Effector memory CD8-positive, alpha-beta T cell (primary cell): ENCODE measurements at places on chromosomes 7 and 10.

- no peak for DNase-seq
Observed at GRCh38 chr10:44195112-44196007, 189.5 kb downstream of the CXCL12 start.

DNA sequence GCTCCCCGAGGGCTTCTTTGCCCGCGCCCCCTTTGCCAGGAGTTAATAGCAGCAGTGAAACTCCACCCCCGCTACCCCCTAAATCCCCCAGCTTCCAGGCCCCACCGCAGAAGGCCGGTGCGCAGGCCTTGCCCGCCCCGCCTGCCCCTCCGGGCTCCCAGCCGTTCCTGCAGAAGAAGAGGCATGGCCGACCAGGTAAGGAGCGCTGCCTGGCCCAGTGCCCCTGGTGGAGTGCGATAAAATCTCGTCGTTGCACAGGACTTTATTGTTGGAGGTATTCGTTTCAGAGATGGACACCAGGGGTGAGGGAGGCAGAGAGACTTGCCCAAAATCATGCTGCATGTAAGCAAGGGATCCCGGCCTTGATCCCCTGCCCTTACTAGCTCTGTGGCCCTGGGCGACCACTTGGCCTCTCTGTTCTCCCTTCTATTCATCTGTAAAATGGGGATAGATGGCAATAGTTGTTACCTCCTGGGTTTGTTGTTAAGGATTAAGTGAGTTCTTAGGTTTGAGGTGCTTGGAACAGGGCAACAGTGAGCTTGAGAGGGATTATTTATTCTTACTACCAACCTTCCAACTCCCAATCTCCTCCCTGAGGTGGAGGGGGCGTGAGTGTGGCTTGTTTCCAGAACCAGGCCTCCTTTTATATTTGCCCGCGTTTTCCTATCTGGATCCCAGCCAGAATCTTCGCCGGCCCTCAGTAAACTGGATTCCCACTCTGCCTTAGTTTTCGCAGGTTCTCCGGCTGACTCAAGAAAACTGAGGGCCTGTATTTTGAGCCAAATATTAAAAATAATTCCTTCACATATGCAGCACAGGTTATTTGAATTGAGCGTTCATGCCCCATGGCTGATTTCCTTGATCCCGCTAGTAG, 78.3 kb downstream of the WIPF3 start:
- no peak for DNase-seq

DNA sequence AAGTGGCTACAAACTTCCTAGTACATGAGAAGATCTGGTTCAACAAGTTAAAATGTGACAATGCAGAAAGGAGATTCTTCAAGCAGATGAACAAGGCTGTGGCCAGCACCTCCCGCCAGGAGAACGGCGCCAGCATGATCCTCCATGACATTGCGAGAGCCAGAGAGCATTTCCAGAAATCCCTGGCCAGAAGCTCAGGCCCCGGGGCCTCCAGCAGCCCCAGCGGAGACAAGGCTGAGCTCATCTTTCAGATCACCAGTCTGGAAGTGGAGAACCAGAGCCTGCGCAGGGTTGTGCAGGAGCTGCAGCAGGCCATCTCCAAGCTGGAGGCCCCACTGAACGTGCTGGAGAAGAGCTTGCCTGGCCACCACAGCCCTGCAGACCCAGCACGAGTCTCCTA, 40.1 kb upstream of the ZNF273 start:
- DNase-seq = no peak

GRCh38 chr10:43262902-43263466, 3.9 kb downstream of the RASGEF1A start:
- no peak for DNase-seq

DNA sequence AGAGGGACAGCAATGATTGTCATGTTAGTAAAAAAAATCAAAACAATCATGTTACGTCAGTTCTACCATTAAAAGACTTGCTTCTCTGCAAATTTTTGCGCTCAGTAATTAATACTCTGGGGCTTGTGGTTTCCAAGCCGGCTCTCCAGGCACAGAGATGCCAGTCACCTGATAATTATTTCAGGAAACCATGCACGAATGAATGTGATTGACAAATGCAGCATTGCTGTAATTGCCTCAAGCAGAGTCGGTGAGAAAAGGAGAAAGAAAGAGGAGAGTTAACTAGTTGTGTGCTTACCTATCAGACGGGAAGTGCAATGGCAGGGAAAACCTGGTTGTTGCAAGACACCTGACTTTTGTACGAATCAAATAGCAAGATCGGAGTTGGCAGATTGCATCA, 609.8 kb upstream of the MKI67 start:
- DNase-seq = no peak

DNA sequence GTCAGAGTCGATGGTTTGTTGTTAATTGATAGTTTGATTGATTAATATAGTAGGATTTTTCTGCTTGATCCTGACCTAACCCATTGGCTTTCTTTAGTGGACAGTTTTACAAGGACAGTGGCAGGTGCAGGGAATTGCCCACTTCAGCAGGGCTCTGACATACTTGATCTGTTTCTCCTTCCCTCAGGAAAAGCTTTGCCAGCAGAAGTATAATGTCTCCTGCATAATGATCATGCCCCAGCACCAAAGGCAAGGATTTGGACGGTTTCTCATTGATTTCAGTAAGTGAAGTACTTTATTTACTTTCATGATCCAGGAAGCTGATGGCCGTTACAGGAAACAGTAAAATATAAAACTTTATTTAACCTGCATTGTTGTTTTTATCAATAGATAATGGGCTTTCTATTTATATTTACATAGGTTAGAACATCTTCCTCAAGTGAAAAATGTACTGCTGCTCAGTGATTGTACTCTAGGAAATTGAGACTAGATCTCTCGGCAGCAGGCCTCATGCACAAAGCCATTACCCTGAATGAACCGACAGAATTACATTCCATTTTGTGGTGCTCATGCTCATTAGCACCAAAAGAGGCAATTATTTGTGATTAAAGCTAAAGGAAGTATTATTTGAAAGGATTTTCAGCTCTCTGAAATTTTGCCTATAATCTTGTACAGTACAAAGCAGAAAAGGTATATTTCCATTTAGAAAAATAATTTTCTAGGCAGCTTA, 122.5 kb upstream of the SAMD8 start:
- no peak for DNase-seq

GRCh38 chr7:155254018-155254417, 43.7 kb upstream of the INSIG1 start:
- no peak for DNase-seq

- no peak for DNase-seq
Observed at GRCh38 chr7:110534241-110534931, 556.5 kb upstream of the LRRN3 start.

DNA sequence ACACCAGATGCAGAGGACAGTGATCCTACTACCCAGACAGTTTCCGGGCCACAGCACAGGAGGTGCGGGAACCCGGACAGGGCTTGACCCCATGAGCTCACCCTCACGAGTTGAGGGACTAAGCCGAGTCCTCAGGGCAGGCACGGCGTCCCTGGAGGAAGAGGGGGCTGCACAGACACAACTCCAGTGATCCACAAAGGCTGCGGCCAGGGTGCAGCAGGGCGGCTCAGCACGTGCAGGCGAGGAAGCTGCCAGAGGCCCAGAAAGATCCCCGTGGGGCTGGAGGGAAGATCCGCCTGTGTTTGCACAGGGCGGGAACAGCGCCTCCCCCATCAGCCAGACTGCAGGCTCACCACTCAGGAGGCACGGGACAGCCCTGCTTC, 45.9 kb upstream of the TMEM72 start:
- DNase-seq = no peak
